ENCODE measurements at places on chromosomes 6 and 20.

DNA sequence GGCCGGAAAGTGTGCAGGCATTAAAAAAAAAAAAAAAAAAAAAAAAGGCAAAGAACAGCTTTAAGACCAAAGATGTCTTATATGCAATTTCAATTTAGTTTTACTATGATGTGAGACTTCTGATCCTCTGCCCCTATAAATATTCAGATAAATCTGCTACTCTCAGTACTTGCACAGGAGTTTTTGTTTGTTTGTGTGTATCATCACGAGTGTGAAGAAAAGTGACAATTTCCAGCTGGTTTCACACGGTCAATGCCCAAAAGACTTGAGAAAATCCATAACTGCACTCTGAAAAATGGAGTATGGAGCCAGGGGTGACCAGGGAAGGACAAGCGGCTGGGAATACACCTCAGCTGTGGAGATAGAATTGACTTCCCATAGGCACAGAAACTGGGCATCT, 757.7 kb downstream of the C6orf118 start:
- DNase-seq: no peak
- no peak overlapping the region for H3K27ac ChIP-seq
- H3K4me3 ChIP-seq: no peak overlapping the region
- H3K27me3 ChIP-seq: no peaks in the 10 kb centered on the region
- no peaks in the 10 kb centered on the region for H3K4me1 ChIP-seq

GRCh38 chr6:83365931-83366330, 64.9 kb downstream of the ME1 start:
- no peaks in the 10 kb centered on the region for H3K4me1 ChIP-seq
- no peak overlapping the region for H3K27ac ChIP-seq
- DNase-seq: no peak
- H3K36me3 ChIP-seq: no peaks in the 10 kb centered on the region
- H3K4me3 ChIP-seq: no peak overlapping the region

- no peaks in the 10 kb centered on the region for H3K27me3 ChIP-seq
- H3K4me3 ChIP-seq: peak overlapping the region; percentile 63
- DNase-seq: peak; percentile 51
Observed at GRCh38 chr6:156686301-156686994, 90.7 kb upstream of the ARID1B start.

DNA sequence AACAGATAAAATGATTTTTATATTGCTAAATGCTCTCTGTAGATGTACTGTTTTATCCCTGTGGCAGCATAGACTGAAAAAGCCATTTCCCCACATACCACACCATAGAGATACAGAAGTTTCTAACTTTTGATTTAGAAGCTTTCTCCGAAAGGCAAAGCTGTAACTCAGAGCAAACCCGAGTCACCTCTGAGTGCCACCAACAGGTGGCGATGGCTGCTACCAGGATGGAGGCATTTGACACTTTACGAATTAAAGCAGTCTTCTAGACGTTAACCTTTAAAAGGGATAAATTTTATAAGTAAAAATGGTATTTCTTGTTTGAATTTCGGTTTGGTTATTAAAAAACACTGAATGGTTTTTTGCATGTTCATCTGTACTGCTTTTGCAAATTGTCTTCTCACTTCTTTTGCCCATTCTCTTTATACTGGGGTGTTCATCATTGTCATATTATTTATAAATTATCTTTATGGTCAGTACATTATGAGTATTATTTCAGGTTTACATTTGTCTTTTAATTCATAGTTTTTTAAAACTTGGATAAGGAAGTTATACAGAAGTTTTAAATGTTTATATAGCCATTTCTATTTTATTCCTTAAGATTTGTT, 201.0 kb upstream of the CEP162 start:
- DNase-seq: peak; percentile 28
- no peaks in the 10 kb centered on the region for H3K36me3 ChIP-seq
- H3K27me3 ChIP-seq: no peaks in the 10 kb centered on the region
- no peaks in the 10 kb centered on the region for H3K4me1 ChIP-seq

GRCh38 chr6:13024616-13025015, 303.7 kb downstream of the TBC1D7 start:
- H3K36me3 ChIP-seq: no peaks in the 10 kb centered on the region
- no peak overlapping the region for H3K4me3 ChIP-seq
- H3K27ac ChIP-seq: no peak overlapping the region
- H3K4me1 ChIP-seq: no peaks in the 10 kb centered on the region

All from Panc1 (cell line).